Psoas muscle (tissue), 8 donors: ENCODE measurements at places on chromosomes 6 and 20. TPM values are rescaled to one million over a fixed set of nuclear protein-coding genes. Genes with fewer than 3 reads are reported as not detected.
A peak's percentile ranks its signal among the peaks of the same experiment; 100 is the strongest.

Gene PDYN
- not detected for total RNA-seq

Gene SLC22A7
- not detected for total RNA-seq

Gene EMILIN3
- 1.1 TPM for total RNA-seq

Gene HRH3
- total RNA-seq, result not detected

Gene SLC52A3
- total RNA-seq, result 1.1 TPM

Gene IBTK
- total RNA-seq, result 29.4 TPM

Gene PRSS35
- total RNA-seq, result 0.08 TPM

Gene SLPI
- total RNA-seq, result 40.9 TPM

Gene CTAGE9
- not detected for total RNA-seq

DNA sequence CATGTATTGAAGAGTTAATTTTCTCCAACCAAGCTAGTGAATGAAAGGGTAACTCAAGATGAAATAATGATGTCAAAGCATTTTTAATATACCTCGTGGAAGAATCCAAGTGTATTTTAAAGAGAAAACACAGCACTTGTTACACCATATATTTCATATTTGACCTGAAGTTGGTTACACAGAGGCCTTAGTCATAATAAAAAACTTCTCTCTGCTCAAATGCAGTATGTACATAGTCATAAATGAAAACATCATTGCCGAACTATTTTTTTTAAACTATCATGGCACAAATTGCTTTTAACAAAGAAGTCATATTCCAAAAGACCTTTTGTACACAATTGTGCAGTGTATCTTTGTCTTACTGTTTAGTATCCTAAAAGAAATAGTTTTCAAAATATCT lies 43.0 kb downstream of the BACH2 start:
- no peak for DNase-seq

- no peak for DNase-seq
Measured at GRCh38 chr6:89596484-89596883, 42.1 kb downstream of the LYRM2 start.

DNA sequence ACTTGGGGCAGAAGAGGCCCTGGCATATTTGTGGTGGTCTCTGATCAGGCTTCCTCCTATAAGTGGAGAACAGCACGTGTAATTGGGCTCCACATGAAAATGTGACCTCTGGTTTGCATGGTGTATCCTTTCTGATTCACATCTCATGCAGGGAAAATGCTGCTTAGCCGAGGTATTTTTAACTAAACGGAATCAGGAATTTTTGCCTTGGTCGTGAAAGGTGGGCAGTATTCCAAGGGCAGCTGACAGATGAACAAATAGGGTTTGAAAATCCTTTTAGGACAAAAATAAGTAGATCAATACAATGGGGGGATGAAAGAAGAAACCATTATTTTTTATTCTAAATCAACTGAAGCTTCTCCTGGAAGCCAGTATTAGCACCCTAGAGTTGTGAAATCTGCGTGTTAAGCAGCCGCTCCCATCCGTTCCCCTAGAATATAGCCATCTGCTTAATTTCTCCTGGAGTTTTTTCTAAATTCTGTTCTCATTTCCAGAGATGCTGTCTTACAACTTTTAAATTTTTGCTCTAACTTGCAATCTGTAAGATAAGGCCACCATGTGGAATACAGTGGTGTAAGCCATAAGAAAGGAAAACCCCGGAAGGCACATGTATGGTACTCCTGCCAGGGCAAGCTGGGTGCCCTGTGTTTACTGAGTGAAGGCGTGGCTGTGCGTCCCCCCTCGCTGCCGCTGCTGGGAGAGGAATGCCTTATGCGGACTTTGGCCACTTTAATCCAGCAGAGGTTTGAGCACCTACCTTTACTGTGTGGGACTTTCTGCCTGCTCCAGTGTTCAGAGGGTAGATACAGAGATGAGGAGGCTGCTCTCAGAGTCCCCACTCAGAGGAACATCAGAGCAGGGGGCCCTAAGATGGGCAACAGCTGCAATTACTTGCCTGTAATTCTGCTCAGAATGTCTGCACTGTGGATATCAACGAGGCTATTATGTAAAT lies 52.4 kb downstream of the SYNJ2 start:
- no peak for DNase-seq

GRCh38 chr20:42093542-42094440 lies 475.6 kb upstream of the CHD6 start:
- no peak for DNase-seq

- no peak for DNase-seq
Measured at GRCh38 chr6:95094751-95095663, 482.3 kb upstream of the MANEA start.

- DNase-seq, result no peak
Measured at GRCh38 chr6:80142586-80142985, 36.1 kb downstream of the BCKDHB start.

GRCh38 chr20:2118783-2119182 lies 17.2 kb downstream of the STK35 start:
- DNase-seq, result no peak

DNA sequence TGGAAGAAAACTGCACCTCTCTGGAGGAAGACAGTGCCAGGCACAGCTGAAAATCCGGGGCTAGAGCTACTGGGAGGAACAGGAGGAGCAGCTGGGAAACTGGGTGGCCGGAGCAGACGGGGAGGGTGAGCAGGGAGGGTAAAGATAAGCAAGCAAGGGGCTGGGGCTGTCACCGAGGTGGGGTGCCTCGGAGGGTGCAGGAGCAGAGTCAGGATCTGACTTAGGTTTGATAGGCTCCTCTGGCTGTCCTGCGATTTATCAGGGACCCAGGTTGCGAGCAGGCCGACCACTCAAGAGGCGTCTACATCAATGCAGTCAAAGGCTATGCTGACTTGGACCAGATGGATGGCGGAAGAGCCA lies 12.3 kb downstream of the TSHZ2 start:
- no peak for DNase-seq

DNA sequence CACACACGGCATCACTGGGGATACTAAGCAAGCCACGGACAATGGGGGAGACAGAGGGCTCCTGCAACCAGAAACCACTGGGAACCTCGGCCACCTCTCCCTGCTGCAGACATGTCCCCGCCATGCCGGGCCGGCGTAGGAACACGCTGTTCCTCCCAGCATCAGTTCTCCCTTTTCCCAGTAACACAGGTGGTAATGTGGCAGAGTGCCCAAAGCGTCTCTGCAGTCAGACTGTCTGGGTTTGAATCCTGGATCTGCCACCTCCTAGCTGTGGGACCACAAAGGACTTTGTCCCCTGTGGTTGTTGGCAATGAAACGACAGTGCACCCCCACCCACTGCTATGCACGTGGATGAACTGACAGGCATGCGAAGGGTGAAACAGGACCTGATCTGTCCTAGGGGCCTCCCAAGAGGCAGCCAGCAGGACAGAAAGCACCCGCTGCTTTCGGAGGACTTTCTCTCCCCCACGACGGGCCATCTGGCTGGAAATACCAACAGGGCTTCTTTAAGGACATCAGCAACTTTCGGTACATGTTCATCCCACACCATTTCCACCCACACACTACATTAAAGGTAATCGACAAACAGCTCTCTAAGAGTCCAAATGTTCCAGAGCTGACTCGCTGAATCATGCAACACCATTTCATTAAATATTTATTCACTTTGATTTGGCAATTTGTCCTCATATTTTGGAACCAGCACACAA lies 74.1 kb downstream of the SULF2 start:
- no peak for DNase-seq

DNA sequence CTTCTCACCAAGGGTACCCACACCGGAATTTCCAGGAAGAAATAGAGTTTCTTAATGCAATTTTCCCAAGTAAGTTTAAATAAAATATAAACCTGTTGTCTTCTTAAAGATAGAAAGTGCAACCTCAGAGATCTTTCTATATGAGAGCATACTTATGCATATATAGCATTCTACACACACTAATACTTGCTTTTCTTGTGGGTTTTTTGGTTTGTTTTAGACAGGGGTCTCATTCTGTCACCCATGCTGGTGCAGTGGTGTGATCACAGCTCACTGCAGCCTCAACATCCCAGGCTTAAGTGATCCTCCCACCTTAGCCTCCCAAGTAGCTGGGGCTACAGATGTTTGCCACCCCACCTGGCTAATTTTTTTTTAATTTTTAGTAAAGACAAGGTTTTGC lies 15.7 kb downstream of the AMD1 start:
- DNase-seq, result no peak

DNA sequence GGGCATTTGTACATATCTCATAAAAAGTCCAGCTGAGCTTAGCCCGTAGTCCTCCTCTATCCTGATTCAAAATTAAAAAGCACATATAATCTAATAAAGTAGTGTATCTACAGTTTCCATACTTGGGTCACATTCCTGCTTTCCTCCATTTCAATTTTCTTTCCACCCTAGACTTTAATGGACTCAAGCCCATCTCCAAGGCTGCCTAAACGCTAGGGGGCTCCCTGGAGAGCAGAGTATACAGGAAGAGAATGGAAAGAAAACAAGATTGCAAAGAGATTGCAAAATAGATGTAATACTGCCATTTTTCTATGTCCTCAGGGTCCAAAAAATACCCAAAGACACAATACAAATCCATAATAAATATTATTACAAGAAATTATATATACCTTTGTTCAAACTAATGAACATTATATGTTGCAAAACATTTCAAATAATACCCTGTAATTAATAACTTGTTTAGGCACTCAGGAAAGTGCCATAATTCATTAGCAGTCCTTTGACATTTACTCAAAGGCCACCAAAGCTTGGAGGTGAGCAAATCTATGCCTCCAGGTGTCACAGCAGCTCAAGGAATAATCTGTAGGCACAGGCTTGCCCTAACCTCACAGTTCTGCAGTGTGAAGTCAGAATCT lies 2.4 kb upstream of the MCM3 start:
- DNase-seq, result peak; percentile 56

DNA sequence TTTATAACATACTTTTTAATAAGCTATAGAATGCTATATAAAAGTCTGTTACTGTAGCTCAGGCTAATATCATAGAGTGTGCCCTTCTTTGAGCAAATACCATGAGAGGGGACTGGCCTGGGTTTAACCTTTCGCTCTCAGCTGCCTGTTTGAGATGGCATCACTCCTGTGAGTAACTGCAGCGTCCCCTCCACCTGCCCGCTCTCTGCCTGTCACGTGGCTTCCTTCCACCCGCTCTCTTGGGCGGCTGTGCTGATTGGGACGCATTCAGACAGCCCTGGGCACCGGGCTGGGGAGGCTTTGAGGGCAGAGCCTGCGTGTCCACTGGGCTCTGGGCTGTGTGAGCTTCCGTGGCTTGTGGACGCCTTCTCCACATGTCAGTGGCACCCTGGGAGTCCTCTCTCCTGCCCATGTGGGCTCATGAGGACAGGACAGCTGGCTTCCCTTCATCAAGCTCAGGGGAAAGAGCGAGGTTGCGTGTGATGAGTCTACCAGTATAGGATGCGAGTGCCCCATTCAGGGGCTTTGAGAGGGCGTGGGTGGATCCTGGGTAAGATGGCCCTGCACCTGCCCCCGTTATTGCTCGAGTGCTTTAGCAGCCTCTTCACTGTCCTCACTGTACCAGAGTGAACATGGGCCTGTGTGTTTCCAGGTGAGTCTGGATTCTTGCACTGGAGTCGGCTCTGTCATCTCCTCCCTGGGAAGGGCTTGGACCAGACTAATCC lies 10.7 kb upstream of the C20orf204 start:
- DNase-seq, result no peak

GRCh38 chr6:90650041-90650940 lies 63.4 kb upstream of the MAP3K7 start:
- no peak for DNase-seq

- no peak for DNase-seq
Measured at GRCh38 chr6:169534039-169534421, 167.8 kb downstream of the WDR27 start.

GRCh38 chr6:100889351-100889750 lies 8.2 kb upstream of the ASCC3 start:
- DNase-seq, result no peak

DNA sequence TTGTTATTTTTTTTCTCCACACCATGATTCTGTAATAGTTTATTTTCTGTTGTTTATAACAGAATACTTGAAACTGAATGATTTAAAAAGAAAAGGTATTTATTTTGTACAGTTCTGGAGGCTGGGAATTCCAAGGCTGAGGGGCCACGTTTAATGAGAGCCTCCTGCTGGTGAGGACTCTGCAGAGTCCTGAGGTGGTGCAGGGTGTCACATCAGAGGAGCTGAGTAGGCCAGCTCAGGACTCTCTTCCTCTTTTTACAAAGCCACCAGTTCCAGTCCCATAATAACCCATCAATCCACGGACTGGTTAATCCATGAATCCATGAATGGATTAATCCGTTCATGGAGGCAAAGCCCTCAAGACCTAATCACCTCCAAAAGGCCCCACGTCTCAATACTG lies 71.6 kb downstream of the TFAP2A start:
- no peak for DNase-seq

GRCh38 chr6:1382331-1382882 lies 7.0 kb upstream of the FOXF2 start:
- no peak for DNase-seq

- no peak for DNase-seq
Measured at GRCh38 chr6:143696664-143697000, 18.9 kb downstream of the PHACTR2 start.

DNA sequence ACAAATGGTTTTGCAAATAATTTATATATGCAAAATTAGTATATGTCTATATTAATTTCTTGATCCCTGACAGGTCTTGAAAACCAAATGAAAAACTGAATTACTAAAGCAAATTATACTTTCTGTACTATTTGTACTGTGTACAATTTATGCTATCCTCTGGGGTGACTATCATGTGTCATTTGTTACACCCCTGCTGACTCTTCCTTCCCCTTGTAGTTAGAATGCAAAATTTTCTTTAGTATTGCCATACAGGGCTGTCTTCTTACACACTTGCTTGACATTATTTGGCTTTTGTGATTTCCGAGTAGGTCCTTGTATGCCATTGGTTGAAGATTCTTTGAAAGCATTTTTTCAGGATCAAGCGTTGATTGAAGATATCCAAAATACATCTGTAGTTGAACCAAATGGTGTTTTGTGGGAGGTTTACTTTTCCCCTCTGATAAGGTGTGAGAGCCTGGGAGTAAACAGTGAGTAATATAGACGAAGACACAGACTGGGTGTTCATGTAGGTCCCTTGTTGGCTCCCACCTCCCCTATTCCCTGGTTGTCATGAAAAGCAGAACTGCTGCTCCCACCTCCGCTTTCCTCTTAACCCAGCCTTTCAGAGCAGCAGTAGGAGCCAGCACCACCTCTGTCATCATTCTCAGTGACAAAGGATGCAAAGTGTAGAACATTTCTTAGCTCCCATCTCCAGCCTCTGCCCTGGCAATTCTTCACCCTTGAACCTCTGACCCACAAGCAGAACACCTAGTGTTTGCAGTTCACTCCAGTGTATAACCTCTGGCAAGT lies 29.0 kb downstream of the NCOA7 start:
- DNase-seq, result no peak

- DNase-seq, result no peak
Measured at GRCh38 chr6:72624557-72625160, 2.8 kb downstream of the KCNQ5 start.

DNA sequence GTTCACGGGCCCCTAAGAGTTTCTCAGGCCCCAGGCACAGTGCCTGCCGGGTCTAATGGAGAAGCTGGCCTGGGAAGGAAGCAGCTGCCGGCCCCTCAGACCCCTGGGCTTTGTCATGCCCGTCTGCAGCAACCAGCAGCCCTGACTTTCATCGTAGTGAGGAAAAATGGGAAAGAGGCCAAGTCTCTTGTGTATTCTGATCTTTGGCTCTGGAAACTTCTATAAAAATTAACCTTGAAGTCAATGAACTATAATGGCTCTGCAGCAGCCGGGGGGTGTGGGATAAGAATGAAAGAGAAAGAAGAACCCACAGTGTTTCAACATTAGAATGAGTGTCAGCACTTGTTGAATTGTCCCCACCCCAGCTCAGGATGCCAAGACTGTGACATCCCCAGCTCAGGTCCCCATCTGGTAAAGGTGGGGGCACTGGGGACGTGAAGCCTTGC lies 12.9 kb downstream of the TGM2 start:
- DNase-seq, result no peak
